ENCODE measurements at places on chromosomes 1 and 21.

DNA sequence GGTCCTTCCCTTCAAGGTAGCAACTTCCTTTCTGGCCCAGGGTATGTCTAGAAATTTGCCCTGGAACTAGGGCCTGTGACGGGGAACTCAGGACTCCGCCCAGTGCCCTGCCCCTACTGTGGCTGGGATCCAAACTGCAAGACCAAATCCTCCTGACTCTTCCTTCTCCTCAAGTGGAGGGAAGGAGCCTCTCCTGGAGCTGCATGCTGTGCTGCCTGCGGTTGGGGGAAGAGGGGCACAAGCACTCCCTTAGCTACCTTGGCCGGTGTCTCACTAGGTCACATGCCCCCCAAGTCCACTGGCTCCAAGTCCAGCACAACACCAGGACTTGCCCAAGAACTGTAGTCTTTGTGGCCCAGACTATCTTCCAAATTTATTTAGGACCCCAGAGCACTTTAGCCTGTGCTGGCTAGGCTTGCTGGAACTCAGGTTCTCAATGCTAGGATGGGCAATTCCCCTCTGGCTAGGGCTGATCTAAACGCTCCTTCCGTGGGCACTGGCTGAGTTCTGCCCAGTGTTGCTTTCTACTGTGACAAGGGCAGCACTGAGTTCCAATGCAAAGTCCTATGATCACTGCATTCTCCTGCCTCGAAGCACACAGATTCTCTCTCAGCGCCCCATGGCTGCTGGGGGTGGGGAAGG lies 12.2 kb downstream of the ADSS2 start:
- no peak for DNase-seq

- no peak for DNase-seq
These were observed 22.7 kb upstream of the BECN2 start for GRCh38 chr1:241934866-241935265.

DNA sequence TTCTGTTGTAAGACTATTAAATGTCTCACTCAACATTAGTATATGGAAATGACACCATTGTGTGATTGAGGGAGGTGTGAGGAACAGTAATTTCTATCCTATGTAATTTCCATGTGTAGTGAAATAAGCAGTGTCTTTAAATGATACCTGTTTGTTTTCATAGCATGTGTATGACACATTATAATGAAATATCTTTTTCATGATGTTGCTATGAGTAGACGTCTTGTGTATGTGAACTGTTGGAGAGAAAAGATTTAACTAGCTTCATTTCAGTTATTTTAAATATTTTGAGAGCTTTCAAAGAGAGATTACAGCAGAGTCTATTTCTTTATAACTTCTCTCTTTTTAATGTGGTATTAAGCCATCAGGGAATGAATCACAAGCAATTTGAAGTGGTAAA lies 71.5 kb upstream of the QSOX1 start:
- no peak for DNase-seq

GRCh38 chr1:53369034-53369750 lies 41.3 kb upstream of the LRP8 start:
- no peak for DNase-seq

- DNase-seq, result no peak
These were observed 12.7 kb downstream of the CSF1 start for GRCh38 chr1:109923131-109923945.

GRCh38 chr21:45074818-45075595 lies 627 bp downstream of the ADARB1 start:
- DNase-seq, result no peak

GRCh38 chr1:202207292-202207691 lies 13.7 kb downstream of the LGR6 start:
- no peak for DNase-seq

DNA sequence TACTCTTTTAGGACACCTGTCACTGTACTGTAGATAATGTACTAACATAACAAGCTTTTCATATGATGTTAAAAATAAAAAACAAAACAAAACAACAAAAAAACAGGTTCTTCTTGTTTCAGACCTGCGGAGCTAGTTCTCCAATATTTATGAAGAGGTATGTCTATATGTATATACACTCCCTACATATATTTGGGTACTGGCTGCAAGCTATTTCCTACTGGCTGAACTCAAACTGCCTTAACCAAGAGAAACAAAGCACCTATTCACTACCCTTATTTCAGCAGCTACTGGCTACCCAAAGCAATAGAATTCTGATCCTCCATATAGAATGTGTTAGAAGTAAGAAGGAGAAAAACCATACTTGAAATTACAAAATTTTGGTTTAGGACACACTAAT lies 73.5 kb downstream of the ABL2 start:
- DNase-seq, result no peak

DNA sequence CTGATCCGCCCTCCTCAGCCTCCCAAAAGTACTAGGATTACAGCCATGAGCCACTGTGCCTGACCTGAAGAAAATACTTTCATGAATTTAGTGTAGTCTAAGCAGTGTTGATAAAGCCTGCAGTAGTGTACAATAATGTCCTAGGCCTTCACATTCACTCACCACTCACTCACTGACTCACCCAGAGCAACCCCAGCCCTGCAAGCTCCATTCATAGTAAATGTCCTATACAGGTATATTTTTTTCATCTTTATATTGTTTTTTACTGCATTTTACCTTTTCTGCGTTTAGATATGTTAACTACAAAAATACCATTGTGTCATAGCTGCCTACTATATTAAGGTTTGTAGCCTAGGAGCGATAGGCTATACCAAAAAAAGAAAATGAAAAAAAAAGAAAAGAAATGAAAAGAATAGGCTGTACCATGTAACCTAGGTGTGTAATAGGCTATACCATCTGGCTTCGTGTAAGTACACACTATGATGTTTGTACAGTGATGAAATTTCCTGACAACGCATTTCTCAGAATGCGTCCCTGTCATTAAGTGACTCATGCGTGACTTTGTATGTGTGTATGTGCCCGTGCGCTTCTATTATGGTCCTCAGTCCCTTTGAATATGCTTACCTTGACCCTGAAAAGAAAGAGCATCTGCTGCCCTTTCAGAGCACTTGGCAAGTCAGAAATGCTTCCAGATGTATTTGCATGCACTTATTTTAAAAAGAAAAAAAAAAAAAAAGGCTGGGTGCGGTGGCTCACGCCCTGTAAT lies 9.2 kb upstream of the SLAMF8 start:
- no peak for DNase-seq

- DNase-seq, result no peak
These were observed 6.2 kb upstream of the C1orf105 start for GRCh38 chr1:172414331-172414730.

- no peak for DNase-seq
These were observed 28.2 kb upstream of the CLSTN1 start for GRCh38 chr1:9852004-9852403.

DNA sequence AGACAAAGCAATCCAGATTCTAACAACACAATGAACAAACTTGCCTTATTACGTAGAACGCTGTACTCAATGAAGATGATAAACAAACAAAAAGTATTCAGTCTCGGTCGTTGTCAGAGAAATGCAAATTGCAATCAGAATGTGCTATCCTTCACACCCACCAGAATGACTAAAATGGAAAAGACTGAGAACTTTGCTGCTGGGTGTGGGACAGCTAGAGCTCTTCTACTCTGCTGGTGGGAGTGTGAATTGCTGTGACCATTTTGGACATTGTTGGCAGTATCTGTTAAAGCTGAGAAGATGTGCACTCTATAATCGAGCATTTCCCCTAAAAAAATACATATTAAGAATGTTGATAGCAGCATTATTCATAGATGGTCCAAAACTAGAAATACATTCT lies 111.4 kb downstream of the PEX14 start:
- DNase-seq, result no peak

DNA sequence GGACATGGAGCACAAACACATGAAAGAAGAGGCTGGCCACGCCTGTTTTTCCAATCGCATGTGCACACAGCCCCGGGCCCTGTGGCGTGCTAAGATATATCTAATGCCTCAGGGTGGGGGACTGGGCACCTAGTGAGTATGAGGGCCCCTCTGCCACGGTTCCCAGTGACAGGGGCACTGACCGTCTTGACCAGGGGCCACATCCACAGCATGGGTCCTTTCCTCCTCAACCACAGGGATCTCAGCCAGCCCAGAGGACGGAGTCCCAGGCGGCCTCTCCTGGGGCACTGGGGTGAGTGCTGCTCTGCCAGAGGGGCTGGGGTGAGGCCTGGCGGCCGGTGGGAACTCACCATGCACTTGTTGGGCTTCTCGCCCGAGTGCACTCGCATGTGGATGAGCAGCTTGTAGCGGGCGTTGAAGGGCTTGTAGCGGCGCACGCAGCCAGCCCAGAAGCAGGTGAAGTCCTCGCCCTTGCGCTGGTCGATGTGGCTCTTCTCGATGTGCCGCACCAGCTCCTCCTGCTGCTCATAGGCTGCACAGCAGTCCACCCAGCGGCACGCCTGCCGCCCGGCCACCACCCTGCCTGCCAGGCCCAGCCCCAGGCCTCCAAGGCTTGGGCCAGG lies 134.7 kb downstream of the DMRTB1 start:
- peak; percentile 67 for DNase-seq

DNA sequence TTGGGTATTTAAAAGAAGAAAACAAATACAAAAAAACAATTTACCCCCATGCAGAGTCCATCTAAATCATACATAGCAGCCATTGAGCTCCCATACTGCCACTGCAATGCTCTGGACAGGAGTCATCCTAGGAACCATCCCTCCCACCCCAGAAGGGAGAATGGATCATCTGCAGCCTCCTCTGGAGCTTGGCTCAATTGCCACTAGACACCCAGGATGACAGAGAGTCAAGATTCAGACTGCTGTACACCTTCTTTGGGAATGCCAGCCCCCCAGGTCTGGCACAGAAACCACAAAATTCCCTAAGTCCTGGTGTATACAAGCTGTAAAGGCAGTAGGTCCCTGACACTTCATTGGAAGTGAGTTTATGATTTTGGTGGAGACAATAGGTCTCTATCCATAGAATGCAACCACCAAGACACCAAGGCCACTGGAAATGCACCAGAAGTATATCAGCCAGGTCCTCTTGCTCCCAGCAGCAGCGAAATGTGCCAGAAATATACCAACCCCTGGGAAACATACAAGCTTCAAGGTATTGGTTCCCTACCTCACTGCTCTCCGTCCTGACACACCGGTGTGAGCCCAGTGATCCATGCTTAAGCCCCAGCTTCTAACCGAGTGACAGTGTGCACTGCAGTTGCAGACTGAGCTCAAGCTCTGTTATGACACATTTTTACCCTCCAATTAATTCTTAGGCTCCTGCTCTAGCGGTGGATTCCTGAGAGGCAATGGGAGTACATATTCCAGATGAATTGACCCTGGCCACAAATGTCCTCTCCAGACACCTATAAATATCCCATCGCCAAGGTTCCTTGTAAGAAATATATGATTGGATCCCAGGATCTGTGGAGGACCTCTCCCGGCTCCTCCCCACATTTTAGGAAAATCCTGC lies 4.4 kb downstream of the TAL1 start:
- DNase-seq, result no peak

- no peak for DNase-seq
These were observed 58.3 kb downstream of the KCNJ15 start for GRCh38 chr21:38315122-38315521.

- DNase-seq, result no peak
These were observed 51.1 kb downstream of the DOP1B start for GRCh38 chr21:36207577-36208320.

GRCh38 chr1:171641076-171641864 lies 11.2 kb downstream of the MYOC start:
- no peak for DNase-seq

GRCh38 chr1:224780736-224781135 lies 148.7 kb upstream of the DNAH14 start:
- no peak for DNase-seq

- DNase-seq, result no peak
These were observed 46.9 kb downstream of the IL23R start for GRCh38 chr1:67213164-67213563.

GRCh38 chr1:77168358-77168757 lies 50.9 kb downstream of the PIGK start:
- no peak for DNase-seq

GRCh38 chr1:64830030-64830651 lies 85.3 kb downstream of the RAVER2 start:
- no peak for DNase-seq

GRCh38 chr21:32015461-32016139 lies 142.8 kb downstream of the HUNK start:
- DNase-seq, result no peak

DNA sequence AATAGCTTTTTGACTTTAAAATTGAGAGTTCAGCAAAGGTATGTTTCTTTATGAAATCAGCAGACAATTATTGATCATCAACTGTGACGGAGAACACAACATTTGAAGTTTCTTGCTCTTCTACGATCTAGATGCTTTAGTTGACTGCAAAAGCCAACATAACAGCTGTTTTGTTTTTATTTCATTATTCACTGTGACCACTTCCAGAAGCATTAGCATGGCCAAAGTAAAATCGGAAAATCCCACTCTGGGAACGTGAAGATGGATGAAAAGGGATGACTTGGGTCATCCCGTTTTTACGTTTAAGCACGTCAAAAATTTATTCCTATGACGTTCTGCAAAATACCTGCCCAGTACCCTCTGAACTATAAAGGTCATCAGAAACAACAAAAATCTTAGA lies 833.0 kb upstream of the ADAMTS5 start:
- DNase-seq, result no peak

DNA sequence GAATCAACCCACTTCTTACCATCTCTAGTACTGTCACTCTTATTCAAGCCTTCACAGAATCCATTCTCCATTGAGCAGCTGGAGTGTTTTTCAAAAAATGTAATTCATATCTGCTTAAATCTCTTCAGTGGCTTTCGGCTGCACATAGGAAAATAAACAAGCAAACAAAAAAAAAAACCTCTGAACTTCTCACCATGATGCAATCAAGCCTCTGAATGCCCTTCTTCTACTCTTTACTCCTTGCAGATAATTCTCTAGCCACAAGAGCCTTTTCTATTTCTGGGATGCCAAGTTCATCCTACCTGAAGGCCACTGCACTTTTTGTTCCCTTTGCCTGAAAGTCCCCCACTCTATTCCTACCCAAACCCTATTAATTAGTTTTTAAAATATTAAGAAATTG lies 14.2 kb downstream of the PIGM start:
- DNase-seq, result no peak

GRCh38 chr1:156122519-156123355 lies 8.2 kb downstream of the LMNA start:
- DNase-seq, result no peak

DNA sequence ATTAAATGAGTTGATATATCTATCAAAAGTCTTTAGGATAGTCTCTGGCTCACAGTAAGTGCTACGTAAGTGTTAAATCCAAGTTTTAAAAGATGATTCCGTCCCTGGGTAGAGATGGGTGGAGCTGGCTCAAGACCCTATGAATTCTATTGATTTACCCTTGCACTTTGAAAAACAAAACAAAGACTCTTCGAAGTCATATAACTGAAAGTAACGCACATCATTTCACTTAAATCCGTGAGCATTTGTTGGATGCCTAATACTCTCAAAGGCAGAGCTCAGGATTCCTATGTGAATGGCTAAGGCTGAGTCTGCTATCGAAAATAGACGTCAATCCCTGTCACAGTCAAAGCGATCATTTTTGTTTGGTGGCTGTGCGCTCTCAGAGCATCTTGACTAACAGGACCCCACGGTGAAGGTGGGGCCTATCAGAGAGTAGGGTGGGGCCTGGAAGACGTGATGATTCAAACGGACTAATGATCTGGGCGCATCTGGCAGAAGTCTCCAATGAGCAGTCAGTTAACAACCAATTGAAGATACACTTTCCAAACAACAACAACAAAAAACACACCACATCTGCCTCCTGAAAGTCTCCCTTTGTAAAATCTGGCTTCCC lies 1.2 kb upstream of the NUCKS1 start:
- DNase-seq, result no peak

GRCh38 chr1:59045636-59046035 lies 251.3 kb upstream of the FGGY start:
- DNase-seq, result no peak

Measured in GM12891 (cell line).